Stimulated activated CD8-positive, alpha-beta memory T cell treated with anti-CD3 and anti-CD28 coated beads, Interleukin-7, amount 100 ng/mL, for 1 hour (primary cell): ENCODE measurements at places on chromosomes 12 and 14.

GRCh38 chr12:62718762-62719426 is 216.1 kb downstream of the PPM1H start:
- DNase-seq: no peak

GRCh38 chr14:75274899-75275569 is 3.6 kb upstream of the FOS start:
- DNase-seq: no peak

- no peak for DNase-seq
These were observed 185.2 kb upstream of the AMIGO2 start for GRCh38 chr12:47264951-47265350.

- DNase-seq: no peak
These were observed 122.9 kb upstream of the TMEM132D start for GRCh38 chr12:130026608-130027176.

- DNase-seq: no peak
These were observed 16.4 kb upstream of the NUDT4 start for GRCh38 chr12:93361151-93361919.

- DNase-seq: no peak
These were observed at the start of gene CCDC85C for GRCh38 chr14:99603471-99604277. Gene CCDC85C, minus strand, starts transcription at chr14:99604207. Its CDS starts 248 bp downstream, at chr14:99603959.

DNA sequence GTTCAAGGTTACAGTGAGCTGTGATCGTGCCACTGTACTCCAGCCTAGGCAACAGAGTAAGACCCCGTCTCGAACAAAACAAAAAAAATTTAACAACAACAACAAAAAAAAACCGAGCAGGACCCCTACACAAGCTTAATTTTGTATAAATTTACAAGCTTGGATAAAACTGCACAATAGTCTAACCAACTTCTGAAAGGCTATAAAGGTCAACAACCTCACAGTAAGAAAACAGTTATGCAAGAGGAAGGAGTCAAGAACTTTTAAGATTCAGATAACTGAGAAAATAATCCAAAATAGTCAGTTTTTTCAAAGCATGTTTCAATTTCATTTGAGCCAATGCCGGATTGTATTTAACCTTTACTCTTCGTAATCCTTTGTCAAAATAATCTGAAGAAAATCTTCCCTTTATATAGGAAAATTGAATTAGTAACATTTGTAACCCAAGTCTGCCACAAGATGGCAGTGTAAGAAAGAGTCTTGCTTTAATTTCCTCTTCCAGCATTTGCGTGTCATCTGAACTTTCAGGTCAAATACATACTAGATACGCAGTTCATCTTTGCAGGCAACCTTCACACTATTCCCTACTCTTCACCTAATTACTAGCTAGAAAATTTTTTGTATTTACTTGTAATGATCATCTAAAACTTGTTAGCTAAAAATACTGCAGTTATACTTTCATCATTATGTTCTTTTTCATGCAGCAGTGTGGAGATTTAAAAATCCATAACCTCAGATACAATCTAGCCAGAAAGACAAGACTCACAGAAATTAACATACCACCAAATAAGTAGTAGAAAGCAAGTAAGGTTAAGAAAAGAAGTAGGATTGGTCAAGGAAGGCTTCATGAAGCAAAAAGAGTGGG is 5.8 kb downstream of the CCNB1IP1 start:
- no peak for DNase-seq

GRCh38 chr12:25458047-25458552 is 95.0 kb downstream of the LMNTD1 start:
- no peak for DNase-seq

- DNase-seq: no peak
These were observed 11.3 kb downstream of the BDKRB1 start for GRCh38 chr14:96267336-96267735.

DNA sequence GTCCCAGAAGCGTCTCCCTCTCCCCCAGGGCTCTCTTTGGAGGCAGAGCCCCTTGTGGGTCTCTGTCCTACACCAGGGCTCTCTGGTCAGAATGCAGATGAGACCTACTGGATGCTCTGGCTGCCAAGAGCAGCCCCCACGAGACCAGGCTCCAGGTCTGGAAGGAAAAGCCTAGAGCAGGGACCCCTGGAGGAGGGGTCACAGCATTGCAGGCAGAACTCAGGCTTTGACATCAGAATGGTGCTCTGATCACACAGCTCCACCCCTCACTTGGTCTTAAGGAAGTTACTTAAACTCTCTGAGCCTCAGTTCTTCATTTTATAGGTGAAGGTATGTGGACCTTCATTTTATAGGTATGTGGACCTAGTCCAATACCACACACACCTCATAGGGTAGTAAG is 83.1 kb downstream of the ARL6IP4 start:
- no peak for DNase-seq

- no peak for DNase-seq
These were observed 183.6 kb upstream of the SLC38A2 start for GRCh38 chr12:46556105-46556559.

- no peak for DNase-seq
These were observed 120.0 kb downstream of the CPNE8 start for GRCh38 chr12:38785381-38785780.

GRCh38 chr12:6871052-6871957 is 1.8 kb downstream of the SPSB2 start:
- no peak for DNase-seq

DNA sequence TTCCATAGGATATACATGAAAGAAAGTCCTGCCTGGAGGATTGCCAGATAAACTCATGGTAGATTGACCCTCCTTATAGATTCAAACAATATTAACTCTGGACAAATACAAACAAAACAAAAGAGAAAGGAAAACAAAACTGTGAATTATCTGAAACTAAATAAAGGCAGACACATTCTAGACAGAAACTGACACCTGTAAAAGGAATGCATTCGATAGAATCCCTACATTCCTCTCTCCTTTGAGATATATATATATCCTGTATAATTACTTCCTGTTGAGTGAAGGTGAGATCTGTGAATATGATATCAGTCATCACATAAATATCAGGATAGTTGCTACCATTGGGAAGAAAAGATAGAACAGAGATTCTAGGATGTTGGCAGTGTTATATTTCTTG is 948.4 kb upstream of the ATXN7L3B start:
- no peak for DNase-seq

DNA sequence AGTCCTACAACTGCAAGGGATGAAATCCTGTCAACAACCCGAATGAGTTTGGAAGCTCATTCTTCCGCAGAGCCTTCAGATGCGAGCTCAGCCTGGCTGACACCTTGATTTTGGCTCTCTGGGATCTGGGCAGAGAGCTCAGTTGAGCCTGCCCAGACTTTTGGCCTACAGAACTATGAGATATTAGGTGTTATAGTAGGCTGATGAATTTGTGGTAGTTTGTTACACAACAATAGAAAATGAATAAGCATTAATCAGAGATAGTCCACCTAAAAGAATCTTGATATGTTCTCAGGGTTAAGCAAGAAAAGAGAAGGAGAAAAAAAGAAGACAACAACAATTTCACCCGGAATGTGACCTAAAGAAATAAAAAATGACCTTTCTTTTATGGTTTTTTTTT is 30.4 kb upstream of the GZMB start:
- DNase-seq: no peak

DNA sequence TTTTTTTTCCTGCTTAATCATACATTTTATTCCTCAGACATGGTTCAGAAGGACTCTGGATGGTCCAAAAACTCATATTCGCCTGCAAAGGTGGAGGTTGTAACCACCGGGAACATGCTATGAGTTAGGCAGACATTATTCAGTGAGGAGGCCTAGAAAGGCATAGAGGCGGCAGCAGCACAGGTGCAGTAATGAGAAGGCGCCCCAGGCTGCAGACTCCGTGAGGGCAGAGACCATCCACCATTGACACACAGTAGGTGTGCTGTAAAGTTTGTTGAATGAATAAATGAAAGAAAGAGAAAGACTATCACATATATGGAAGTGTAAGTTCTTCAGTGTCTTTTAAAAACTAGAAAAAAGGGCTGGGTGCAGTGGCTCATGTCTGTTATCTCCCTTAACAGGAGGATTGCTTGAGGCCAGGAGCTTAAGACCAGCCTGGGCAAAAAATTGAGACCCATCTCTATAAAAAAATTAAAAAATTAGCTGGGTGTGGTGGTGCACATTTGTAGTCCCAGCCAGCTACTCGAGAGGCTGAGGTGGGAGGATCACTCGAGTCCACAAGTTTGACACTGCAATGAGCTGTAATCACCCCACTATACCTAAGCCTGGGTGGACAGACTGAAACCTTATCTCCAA is 34.5 kb upstream of the PTGR2 start:
- no peak for DNase-seq

DNA sequence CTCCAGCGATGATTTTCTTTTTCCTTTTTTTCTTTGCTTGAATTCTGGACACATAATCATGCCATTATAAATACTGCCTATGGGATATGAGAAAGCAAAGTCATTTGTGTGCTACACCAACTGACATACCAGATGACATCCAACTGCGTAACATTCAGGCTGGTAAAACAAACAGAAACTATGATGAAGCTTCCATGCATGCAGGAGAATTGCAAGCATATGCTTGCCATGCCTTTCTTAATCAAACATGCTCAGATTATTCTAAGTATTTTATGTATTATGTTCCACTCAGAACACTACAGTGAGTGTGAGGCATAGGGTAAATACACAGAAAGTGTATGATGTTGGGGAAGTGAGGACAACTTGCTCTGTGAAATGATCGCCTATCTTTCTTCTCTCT is 97.4 kb downstream of the C12orf50 start:
- DNase-seq: no peak

- DNase-seq: no peak
These were observed 473.5 kb downstream of the PRKD1 start for GRCh38 chr14:29454026-29454693.

GRCh38 chr12:49777800-49778748 is 36.7 kb downstream of the TMBIM6 start:
- DNase-seq: peak; percentile 49

- no peak for DNase-seq
These were observed 98.2 kb downstream of the GLT1D1 start for GRCh38 chr12:128951448-128951847.

- DNase-seq: no peak
These were observed 71.4 kb upstream of the POC1B start for GRCh38 chr12:89597210-89597609.

DNA sequence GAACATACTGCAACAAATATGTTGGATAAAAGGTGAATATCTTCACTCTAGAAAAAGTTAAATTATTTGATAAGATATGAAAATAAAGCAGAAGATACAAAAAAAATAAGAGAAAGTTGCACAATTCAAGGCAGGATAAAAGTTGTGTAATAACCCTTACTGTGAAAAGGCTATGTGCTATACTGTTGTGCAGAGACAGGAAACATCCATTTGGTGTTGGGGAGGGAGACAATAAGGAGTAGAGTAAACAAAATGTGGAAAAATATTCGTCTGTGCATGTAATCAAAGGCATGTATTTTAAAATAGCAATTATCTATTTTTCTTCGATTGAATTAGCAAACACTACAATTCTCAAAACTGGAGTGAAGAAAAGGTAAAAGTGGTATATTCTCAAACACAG is 34.8 kb downstream of the PTHLH start:
- DNase-seq: no peak

DNA sequence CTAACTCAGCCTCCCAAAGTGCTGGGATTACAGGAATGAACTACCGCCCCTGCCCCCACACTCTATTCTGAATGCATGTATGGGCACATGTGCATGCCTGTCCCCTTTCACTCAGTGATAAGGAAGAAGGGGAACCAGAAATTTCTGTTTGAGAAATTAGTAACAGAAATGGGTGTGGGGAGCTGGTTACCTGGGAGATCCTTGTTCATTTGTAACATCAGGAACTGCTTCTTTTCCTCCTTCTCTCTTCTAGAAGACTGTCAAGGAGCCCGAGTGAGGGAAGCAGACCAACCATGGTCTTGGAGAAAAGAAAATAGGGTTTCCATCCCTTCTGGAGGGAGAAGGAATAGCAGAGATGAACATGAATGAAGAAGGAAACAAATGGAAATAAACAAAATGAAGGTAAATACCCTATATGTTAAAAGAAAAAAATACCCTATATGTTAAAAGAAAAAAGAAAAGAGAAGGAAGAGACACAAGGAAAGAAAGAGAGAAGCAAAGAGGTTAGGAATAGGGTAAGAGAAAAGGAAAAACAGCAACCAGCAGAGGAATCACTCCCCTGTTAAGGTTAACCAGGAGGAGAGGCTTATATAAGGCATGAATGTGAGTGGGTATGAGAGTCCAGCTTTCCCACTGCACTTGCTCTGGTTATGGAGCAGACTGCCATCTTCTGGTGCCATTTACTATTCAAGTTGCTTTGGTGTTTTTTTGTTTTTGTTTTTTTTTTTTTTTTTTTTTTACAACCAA is 3.3 kb downstream of the PPP1R3E start:
- no peak for DNase-seq

GRCh38 chr12:16545836-16546235 is 60.1 kb downstream of the LMO3 start:
- DNase-seq: no peak

DNA sequence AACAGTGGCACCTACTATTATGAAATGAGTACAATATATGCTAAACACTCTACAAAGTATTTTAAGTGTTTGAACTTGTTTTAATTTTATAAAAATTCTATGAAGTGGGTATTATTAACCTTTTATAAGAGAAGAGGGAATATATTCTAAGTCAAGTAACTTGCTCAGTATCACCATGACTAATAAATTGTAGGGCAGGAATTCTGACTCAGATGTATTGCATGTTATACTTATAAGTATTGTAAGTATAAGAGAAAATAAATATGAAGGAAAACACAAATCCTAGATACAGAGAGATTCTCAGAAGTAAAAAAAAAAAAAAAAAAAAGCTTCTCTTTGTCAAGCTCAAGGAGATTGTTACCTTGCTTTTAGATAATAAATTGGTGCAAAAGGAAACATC is 893.2 kb downstream of the SLC16A7 start:
- no peak for DNase-seq

DNA sequence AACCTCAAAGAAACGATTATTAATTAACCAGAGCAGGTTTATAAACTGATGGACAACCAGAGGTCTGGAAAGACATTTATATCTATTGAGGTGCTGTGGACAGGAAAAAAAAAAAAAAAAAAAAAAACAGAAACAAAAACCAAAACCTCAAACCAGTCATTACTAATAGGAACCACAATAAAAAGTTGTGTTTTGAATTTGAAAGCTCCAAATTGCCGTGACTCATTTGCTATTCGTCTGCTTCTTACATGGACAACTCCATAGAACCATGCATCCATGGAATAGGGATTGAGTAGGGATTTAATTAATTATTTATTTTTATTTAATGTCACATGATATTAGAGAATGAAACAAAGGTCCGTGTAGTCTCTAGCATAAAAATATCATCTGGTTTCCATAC is 134.1 kb upstream of the SSTR1 start:
- DNase-seq: no peak
